ENCODE measurements at places on chromosomes 2 and 18. TPM values are rescaled to one million over a fixed set of nuclear protein-coding genes. Genes with fewer than 3 reads are reported as not detected.
A peak's percentile ranks its signal among the peaks of the same experiment; 100 is the strongest.

The RBKS gene
- total RNA-seq: 1.8 TPM

DNA sequence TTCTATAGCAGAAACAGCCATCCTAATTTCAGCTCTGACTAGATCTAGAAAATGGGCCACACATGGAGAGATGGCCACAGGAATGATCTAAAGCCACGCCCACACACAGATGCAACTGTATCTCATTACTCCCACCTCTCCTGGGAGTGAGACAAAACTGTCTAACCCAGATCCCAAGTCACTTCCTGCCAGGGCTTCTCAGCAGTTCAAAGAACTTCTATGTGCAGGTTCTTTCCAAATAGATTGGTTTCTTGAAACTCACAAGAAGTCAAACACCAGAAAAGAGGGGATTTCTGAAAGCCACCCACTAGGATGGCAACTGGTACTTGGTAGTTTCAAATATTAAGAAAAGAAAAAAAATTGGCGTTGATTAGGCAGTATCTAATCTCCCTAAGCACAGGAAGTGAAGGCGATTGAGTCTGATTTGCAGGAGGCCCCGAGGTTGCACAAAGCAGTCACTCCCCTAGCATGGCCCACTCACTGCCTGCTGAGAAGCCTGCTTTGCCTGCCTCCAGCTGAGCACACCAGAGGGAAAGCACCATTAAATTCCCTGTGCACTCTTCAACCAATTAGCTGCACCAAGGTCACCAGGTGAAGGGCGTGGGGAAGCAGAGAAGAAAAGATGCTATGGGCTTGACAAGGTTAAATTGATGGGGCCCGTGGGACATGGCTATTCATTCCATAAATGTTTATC is 51.1 kb downstream of the PAPOLG start:
- H3K27ac ChIP-seq: no peak overlapping the region
- no peaks in the 10 kb centered on the region for H3K4me1 ChIP-seq
- no peak for DNase-seq
- no peaks in the 10 kb centered on the region for H3K27me3 ChIP-seq

- H3K27ac ChIP-seq: no peak overlapping the region
- H3K27me3 ChIP-seq: no peaks in the 10 kb centered on the region
- peak; percentile 23 for DNase-seq
Observed at GRCh38 chr2:223219872-223220657, 168.1 kb downstream of the KCNE4 start.

GRCh38 chr2:86787736-86788135 is 3.0 kb downstream of the CD8A start:
- peaks cover 6% of the 10 kb centered on the region for H3K27me3 ChIP-seq
- H3K4me1 ChIP-seq: no peaks in the 10 kb centered on the region
- H3K4me3 ChIP-seq: no peak overlapping the region

DNA sequence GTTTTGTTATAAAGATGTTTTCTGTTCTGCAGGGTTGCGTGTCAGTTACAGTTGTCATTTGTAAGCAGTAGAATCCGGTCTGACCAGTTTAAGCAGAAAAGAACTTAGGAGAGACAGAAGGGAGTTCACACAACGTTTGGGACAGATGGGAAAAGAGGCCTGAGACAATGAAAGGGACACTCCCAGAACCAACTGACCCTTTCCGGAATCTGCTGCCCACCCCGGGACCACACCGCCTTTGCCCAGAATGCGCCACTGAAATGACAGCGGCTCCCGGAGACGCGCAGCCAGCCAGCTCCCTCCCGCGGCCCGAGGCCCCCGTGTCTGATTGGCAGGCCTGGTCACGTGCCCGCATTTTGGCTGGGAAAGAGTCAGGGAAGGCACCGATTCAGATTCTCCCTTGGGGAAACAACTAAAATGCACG is 244.6 kb downstream of the BCL2 start:
- H3K27me3 ChIP-seq: no peaks in the 10 kb centered on the region
- no peaks in the 10 kb centered on the region for H3K4me1 ChIP-seq
- peak; percentile 73 for DNase-seq
- H3K4me3 ChIP-seq: peak overlapping the region; percentile 28

The TFCP2L1 gene
- total RNA-seq: 25.7 TPM

The C1QL2 gene
- 1.4 TPM for total RNA-seq

DNA sequence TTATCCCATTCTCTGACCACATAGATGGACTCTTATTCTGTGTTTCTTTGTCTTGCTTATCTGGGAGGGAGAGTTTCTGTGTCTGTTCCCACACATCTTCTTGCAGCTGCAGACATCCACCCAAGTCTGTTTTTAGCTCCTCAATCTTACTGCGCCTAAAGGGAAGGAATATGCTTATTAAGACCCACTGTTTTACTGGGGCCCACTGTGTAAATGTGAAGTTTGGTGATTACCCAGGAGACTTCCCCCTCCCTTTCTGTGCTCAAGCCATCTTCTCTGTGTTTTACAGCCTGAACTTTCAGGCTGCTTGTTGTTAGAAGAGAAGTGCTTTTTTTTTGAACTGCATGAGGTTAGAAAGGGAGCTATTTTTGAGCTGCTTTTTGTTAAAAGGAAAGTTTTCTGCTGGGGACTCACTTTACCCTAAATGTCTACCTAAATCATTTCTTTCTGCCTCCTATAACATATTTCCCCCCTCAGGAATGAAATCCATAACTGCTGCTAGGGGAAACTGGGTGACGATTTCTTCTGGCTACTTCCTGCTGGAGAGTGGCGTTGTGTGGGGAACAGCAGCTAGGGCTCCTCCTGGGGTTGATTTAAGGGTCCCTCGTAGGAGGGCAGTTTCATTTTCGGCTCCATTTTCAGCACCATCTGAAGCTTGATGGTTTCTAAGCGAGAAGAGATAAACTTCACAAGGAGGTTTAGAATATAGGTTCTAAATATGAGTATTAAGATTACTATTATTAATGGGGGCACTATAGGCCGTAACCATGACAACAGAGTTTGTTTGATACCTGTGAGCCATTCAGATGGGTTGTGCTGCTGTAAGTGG is 39.5 kb upstream of the GMCL1 start:
- H3K4me3 ChIP-seq: no peak overlapping the region
- H3K27me3 ChIP-seq: no peaks in the 10 kb centered on the region
- H3K27ac ChIP-seq: peak overlapping the region; percentile 64

The MOCOS gene
- total RNA-seq: 3.9 TPM

GRCh38 chr2:69062307-69062962 is 49.5 kb downstream of the ANTXR1 start:
- no peak overlapping the region for H3K4me3 ChIP-seq
- no peak for DNase-seq
- H3K4me1 ChIP-seq: no peaks in the 10 kb centered on the region
- no peaks in the 10 kb centered on the region for H3K27me3 ChIP-seq
- no peaks in the 10 kb centered on the region for H3K36me3 ChIP-seq

DNA sequence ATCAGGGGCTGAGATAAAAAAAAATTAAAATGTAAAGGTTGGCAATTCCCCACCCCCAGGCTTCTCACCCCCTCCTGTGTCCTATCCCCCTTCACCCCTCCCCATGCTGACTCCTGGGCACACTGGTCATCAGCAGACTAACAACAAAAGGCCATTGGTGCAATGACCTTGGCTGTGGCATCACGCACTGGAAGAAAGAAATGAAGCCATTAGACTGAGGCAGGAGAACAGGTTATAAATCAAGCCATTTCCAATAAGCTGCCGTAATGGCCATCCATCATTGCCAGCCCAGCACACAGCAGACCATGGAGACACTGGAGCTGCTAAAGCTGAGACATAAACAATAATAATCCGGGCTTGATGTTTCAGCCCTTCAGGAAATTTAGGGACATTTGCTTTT is 342.4 kb upstream of the ETAA1 start:
- no peaks in the 10 kb centered on the region for H3K4me1 ChIP-seq
- no peaks in the 10 kb centered on the region for H3K27me3 ChIP-seq
- no peak overlapping the region for H3K4me3 ChIP-seq
- DNase-seq: no peak

The DAPL1 gene
- total RNA-seq: not detected

- no peaks in the 10 kb centered on the region for H3K4me1 ChIP-seq
- H3K4me3 ChIP-seq: no peak overlapping the region
- H3K36me3 ChIP-seq: no peaks in the 10 kb centered on the region
- no peak overlapping the region for H3K27ac ChIP-seq
- no peaks in the 10 kb centered on the region for H3K27me3 ChIP-seq
Observed at GRCh38 chr18:70029163-70029562, 81.5 kb upstream of the CD226 start.

GRCh38 chr2:233418761-233419546 is 64.7 kb downstream of the DGKD start:
- peaks cover 10% of the 10 kb centered on the region for H3K4me1 ChIP-seq
- DNase-seq: no peak
- H3K4me3 ChIP-seq: no peak overlapping the region
- no peaks in the 10 kb centered on the region for H3K36me3 ChIP-seq
- H3K27ac ChIP-seq: peak overlapping the region; percentile 76
- H3K27me3 ChIP-seq: no peaks in the 10 kb centered on the region

- H3K4me1 ChIP-seq: no peaks in the 10 kb centered on the region
- H3K36me3 ChIP-seq: no peaks in the 10 kb centered on the region
- no peak overlapping the region for H3K27ac ChIP-seq
Observed at GRCh38 chr2:112767693-112768330, 3.4 kb upstream of the CKAP2L start.

The RFX8 gene
- total RNA-seq: 0.97 TPM

GRCh38 chr2:127662937-127663565 is 12.3 kb downstream of the LIMS2 start:
- no peak overlapping the region for H3K4me3 ChIP-seq
- peaks cover 2% of the 10 kb centered on the region for H3K27me3 ChIP-seq
- no peaks in the 10 kb centered on the region for H3K36me3 ChIP-seq
- H3K27ac ChIP-seq: peak overlapping the region; percentile 54

The GKN1 gene
- not detected for total RNA-seq

The UGT1A7 gene
- total RNA-seq: 0.46 TPM

DNA sequence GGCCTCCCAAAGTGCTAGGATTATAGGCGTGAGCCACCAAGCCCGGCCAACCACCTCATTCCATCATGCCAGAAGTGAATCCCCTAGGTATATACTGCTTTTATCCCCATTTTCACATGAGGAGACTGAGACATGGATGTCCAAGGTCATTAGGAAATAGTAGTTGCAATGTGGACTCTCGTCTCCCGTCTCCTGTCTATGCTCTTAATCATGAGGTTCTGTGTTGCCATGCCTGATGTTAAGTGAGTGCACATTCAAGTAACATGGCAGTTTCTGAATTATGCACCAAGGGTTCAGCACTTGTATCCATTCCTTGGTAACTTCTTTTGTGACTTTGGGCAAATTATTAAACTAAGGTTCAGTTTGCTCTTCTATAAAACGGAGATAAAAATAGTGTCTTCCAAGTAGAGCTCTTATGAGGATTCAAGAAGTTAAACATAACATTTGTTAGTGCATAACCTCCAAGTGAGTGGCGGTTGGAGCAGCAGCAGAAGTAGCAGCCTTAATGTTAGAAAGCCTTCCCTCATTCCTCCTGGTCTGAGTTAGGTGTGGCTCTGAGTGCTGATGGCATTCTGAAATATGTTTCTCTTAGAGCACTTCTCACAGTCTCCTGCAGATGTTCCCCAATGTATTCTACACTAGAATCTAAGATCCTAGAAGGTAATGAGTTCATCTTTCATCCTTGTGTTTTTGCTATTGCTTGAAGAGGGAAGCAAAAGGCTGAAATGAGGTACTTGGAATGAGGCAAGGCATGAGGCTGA is 21.9 kb downstream of the SOCS6 start:
- no peaks in the 10 kb centered on the region for H3K36me3 ChIP-seq
- no peak overlapping the region for H3K4me3 ChIP-seq
- no peaks in the 10 kb centered on the region for H3K4me1 ChIP-seq
- H3K27me3 ChIP-seq: no peaks in the 10 kb centered on the region
- H3K27ac ChIP-seq: no peak overlapping the region
